Cortex of kidney (tissue), 1 donor: ENCODE measurements at places on chromosomes 2 and 18.

DNA sequence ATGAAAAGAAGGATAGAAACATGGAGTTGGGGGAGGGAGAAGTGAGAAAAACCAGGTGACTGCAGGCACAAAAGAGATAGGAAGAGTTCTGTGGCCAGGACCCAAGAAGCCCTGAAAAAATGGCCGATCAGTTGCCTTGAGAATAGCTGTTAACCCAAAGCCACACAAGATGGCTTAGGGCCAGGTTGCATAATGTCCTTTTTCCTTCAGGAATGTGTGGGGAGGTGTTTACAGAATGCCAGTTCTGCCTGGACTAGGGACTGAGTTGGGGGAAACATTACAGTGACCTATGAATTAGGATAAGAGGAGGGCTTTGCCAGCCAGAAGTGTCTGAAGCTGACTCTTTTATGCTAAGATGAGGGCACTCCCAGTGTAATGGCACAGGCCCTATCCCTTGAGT, 17.1 kb downstream of the FAM110C start:
- DNase-seq: no peak

DNA sequence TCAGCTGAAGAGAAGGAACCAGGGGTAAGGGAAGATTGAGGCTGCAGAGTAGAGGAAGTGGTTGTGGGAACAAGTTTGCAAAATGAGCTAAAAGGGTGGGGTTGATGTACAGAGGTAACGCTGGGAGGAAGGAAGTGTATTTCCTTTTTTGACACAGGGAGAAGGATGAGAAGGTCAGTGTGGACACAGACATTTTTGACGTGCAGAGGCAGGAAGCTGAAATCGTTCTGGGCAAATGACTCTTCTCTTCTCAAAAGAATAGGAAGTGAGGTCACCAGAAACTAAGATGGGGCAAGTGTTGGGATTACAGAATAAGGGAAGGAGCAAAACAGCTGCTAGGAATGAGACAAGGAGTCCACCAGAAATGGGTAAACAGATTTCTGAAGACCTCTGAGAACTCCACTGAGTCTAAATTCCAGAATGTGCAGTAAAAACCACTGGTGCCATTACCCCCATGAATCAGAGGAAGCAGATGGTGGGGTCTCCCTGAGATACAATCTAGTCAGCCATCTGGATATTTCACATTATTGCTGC, 20.0 kb upstream of the RNF149 start:
- no peak for DNase-seq

DNA sequence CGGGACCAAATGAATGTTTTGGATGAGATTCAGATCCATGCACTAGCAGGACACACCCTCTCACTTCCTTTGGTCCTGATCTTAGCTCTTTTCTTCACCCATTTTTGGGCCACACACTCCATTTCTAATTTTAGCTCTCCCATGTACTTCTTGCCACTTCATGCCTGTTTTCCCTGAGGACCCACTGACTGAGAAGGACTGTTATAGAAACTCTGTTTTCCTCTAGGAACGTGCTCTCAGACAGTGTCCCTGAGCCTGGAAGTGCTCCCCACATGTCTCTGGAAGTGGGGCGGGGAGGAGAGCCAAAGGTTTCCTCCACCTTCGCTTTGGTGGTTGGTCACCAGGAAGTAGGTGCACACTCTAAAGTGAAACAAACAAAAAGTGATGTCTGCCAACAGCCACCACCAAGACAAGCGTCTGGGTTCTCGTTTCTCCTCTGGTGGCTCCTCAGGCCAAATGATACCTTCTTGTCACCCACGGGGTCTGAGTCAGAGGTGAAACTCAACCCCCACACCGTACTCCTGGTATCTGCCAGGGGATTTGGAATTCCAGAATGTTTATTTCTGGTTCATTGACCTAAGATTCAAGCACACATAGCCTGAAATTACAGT, 74.7 kb downstream of the MERTK start:
- no peak for DNase-seq

DNA sequence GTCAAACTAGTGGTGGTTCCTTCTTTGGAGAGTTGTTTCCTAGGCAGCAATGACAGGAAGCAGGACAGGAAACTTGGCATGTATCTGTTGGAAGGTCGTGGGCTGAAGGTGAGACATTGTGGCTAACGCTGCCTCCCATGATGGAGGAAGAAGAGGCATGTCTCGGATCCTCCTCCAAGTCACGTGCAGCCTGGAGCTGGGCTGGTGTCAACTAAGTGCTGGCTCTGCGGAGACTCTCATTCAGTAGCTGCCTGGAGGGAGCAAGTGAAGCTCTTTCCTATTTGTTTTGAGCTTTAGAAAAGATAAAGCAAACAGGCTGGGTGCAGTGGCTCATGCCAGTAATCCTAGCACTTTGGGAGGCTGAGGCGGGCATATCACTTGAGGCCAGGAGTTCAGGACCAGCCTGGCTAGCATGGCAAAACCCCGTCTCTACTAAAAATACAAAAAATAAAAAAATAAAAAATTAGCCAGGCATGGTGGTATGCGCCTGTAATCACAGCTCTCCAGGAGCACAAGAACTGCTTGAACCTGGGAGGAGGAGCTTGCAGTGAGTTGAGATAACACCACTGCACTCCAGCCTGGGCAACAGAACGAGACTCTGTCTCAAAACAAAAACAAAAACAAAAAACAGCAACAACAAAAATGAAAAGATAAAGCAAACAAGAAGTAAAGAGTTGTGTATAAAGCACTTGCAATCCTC, 28.2 kb upstream of the INO80C start:
- no peak for DNase-seq

DNA sequence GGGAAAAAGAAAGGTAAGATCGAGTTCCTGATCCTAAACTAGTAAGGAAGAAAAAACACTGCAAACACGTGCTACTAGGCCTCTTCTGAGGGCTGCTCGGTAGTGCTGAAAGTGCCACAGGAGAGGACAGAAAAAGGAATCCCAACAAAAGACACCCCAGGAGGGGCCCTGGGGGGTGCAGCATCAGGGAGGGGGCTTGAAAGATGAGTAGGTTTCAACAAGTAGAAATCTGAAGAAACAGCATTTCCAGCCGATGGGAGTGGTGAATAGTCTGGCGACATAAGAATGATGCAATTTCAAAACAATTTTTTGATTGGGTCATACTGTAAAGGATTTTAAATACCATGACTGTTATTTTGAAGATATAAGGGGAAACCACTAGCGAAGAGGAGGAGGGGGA, 98.6 kb downstream of the NOL10 start:
- DNase-seq: no peak

DNA sequence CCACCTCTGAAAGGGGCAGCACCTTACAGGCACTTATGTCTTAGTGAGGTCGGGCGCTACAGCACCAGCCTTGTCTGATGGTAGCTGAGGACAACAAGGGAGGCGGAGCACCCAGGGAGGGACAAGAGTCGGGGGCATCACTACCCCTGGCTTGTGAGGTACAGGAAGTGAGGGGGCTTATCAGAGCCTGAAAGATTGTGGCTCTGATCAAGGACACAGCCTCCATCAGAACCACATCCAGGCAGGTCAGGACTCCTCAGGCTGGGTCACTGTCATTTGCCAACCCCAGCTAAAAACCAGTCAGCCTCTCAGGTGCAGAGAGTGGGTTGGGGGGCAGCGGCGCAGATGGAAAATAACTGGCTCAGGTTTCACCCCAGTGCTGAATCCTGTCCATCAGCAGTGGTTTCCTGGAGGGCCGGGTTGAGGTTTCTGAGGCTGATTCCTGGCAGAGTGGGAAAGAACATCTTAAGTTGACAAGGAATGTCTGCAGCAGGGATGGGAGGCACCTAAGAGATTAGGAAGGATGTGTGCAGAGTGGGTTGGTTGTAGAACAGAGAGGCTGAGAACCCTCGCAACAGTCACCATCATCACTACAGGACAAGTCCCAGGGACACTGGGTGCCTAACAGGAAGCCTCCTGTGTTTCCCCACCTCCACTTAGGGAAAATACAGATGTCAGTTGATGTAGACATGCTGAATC, 45.3 kb downstream of the FBLN7 start:
- DNase-seq: no peak

GRCh38 chr18:2036086-2036485, 535.2 kb downstream of the METTL4 start:
- no peak for DNase-seq

DNA sequence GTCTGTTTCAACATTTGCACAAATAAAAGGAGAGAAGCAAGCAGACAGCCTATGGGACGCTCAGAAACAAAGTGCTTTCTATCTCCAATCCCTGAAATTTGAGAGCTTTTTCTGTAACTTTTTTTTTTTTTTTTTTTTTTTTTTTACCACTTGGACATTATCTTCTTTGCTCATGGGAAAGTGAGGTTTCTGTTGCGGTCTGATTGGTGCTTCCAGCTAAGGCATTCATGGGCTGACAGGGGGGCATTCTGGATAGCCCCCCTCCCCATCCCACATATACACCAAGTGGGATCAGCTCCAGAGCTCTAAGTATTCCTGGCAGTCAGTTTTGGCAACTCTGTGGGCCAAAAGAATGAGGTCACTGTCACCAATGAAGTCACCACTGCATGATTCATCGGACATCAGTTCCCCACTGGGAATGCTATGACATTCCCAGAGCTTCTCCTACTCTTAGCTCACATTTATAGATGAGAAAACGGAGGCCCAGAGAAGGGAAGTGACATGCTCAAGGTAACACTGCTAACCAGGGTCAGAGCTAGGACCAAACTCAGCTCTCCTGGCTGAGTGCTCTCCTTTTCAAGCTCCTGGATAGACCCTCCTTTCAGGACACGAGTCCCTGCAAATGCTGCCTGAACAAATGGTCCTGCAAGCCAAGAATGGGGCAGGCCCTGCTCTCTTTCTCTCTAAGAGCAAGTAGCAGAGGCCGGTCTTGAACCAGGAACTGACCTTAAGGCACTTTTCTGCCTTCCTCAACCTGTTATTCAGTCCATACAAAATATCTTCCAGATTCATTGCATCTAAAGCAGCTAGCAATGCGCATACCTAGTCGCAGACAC, 61.3 kb downstream of the TMEM247 start:
- no peak for DNase-seq

DNA sequence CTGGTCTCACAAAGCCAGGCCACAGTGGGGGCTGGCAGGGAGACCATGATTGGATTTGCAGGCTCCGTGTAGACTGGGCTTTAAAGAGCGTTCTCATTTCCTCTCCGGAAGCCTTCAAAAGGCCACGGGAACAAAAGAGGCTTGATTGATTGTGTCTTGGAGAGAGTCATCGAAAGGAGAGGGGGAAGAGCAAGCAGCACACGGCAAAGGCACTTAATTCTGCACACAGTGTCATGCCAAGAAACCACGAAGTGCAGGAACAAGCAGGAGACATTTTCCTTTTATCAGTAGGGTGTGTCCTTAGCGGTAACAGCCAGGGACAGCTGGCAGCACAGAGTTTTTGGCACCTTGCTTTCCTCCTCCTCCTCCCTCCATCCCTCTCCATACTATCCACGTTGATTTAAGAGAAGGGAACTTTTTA, 47.7 kb downstream of the GLI2 start:
- DNase-seq: no peak

DNA sequence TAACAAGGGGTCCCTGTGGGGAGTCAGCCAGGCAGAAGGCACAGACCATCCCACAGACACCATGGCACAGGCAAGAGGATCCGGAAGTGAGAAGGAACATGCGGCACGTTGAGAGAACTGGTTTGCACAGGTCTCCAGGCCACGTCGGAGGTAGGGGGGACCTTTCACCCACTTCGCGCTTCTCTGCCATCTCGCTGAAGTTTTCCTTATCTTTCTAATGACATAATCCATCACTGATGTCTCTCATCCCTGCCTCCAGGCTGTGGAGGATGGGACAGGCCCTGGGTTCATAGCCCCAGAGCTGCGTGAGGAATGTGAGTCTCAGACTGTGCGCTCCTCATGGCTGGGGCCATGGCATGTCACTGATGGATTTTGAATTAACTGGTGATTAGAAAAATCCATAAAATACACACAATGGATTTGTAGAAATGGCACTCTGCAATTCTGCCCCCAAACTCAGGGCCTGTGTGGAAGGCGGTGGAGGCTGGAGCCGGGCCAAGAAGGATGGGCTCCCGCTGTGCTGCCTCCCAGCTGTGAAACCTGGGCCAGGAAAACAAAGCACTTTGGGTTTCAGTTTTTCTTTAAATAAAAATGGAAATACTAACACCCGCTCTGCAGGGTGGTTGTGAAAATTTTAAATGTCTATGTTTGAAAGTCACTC, 113.3 kb upstream of the ALKAL2 start:
- DNase-seq: no peak

- DNase-seq: no peak
Observed at GRCh38 chr2:240572141-240573031, 4.1 kb downstream of the RNPEPL1 start.

DNA sequence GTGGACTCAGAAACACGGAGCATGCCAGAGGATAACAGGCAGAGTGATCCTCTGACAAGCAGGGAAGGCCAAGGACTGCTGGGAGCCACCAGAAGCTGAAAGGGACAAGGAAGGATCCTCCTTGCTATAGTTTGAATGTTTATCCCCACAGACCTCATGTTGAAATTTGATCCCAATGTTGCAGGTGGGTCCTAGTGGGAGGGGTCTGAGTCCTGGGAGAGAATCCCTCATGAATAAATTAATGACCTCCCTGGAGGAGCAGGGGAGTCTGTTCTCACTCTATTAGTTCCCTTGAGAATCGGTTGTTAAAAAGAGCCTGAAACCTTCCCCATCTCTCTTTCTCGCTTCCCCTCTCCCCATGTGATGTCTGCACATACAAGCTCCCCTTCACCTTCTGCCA, 124.4 kb downstream of the FBXO15 start:
- no peak for DNase-seq

DNA sequence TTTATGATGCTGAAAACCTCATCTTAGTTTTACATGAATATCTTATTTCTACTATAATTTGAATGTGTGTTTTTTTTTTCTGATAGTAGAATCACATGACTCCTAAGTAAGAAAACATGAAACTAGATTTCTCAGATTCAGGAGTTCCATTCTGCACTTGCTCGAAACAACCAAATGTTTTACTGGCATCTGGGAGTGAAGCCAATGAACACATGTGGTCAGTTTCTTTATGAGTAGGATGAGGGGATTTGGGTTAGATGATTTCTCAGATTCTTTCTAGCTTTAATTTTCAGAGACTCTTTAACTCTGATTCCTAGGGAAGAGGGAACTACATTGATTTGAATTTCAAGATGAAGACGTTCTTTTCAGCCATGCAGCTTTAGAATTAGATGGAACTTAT, 225.0 kb upstream of the NT5C1B start:
- DNase-seq: no peak

- DNase-seq: no peak
Observed at GRCh38 chr2:201263779-201264178, 3.4 kb downstream of the CASP8 start.

GRCh38 chr2:209806318-209806717, 34.7 kb downstream of the UNC80 start:
- DNase-seq: no peak

GRCh38 chr2:233339427-233339826, 14.9 kb upstream of the DGKD start:
- DNase-seq: no peak

GRCh38 chr2:28895189-28895893, 874 bp downstream of the WDR43 start:
- no peak for DNase-seq

GRCh38 chr2:11406267-11406957, 59.5 kb downstream of the E2F6 start:
- DNase-seq: no peak

DNA sequence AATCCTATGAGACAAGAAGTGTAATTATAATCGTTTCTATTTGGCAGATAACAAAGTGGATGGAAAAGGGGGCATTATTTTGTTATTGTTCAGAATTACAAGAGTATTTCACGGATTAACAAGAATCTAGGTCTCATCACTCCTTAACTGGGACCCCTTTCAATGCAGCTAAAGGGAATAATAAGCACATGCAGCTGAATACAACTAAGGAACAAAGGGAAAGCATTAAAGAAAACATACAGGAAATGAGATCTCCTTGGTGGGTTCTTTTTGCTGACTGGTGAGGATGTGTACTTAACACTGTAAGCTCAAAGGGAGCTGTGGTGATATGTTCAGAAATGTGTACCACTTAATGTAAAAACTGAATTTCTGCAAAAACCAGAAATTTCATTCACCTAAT, 140.5 kb upstream of the WDSUB1 start:
- no peak for DNase-seq
